ENCODE measurements at places on chromosomes 12 and 14.

DNA sequence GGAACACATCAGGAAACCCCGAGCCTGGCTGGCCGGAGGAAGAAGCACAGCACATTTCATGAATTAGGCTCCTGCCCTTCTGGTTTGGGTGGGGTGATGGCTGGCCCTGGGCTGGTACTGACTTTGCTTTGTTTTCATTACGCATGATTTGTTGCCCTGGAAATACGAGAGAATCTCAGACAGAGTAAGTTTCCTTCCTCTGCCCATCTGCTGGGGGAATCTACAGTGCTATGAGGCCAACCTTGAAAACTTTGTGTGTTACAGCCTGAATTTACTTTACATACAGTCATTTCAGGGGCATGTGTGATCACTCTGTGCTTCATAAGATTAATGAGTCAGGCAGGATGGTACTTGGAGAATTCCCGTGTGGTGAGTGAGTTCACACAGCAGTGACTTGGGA lies 20.5 kb upstream of the SLC5A8 start:
- DNase-seq, result peak; percentile 7

- no peak for DNase-seq
These were observed 9.1 kb upstream of the SERPINA1 start for GRCh38 chr14:94397289-94398181.

- no peak for DNase-seq
These were observed 88.8 kb downstream of the ANO6 start for GRCh38 chr12:45304514-45305178.

GRCh38 chr14:91302391-91302790 lies 57.9 kb upstream of the GPR68 start:
- no peak for DNase-seq

DNA sequence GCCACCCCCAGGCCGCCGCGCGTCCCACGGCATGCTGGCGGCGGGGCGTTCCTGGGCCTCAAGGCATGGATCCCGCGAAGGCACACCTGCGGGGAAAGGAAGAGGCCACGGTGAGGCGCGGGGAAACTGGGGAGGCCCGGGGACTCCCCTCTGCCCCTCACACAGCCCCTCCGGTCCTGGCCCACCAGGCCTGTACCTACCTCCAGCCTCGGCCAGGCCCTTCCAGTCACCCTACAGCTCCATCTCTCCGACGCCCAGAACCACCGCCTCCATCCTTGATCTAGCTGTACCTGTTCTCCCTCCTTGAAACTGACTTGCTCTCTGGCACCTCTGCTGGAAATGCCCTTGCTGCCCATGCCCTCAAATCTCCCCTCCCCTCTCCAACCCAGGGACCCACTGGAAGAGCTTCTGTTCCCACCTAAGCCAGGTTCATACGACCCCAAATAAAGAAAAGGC lies 1.7 kb downstream of the ANKRD9 start:
- no peak for DNase-seq

- no peak for DNase-seq
These were observed 30.3 kb downstream of the SCN8A start for GRCh38 chr12:51621156-51621922.

- no peak for DNase-seq
These were observed 464.8 kb upstream of the RGS6 start for GRCh38 chr14:71467361-71467811.

- no peak for DNase-seq
These were observed 4.4 kb downstream of the LGALS3 start for GRCh38 chr14:55133416-55133815.

DNA sequence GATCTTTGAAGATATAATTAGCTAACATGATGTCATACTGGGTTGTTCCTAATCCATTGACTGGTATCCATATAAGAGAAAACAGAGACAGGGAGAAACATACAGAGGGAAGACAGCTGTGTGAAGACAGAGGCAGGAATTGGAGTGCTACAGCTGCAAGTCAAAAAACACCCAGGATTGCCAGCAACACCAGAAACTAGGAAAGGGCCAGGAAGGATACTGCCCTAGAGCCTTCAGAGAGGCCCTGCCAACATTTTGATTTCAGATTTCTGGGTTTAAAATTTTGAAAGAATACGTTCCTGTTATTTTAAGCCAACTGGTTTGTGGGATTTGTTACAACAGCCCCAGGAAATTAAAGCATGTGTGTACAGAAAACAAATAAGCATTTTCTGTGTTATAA lies 473.7 kb upstream of the FLRT2 start:
- no peak for DNase-seq

- DNase-seq, result no peak
These were observed 39.0 kb upstream of the HDAC7 start for GRCh38 chr12:47858511-47859266.

GRCh38 chr14:20631023-20631879 lies 10.2 kb downstream of the OR6S1 start:
- DNase-seq, result no peak

- DNase-seq, result no peak
These were observed 148.0 kb downstream of the FUT8 start for GRCh38 chr14:65560340-65561027.

DNA sequence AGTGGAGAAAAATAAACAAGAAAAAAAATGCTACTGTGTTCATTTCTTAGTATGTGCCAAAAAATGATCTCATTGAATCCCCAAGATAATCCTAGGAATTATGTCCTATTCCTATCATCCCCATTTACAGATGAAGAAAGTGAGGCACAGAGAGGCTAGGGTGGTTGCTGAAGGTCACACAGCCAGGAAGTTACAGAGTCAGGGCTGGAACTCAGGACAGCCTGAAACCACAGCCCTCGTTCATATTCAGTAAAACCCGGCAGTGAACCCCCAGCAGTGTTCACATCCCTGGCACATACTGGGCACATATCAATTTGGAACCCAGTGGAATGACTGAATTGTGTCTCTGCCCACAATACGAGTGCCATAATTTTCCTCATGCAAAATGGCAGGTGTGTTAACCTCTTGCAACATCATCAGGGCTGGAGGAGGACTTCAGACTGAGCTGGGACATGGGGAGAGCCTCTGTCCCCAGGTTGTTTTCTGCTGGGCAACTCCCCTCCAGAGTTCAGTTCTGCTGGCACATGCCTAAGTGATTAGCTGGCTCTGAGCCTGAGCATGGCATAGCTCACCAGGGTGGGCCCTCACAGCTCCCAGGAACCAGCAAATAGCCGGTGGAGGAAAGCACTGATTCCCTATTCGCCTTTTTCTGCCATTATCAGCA lies 2.0 kb upstream of the PPP1CC start:
- no peak for DNase-seq

GRCh38 chr14:63933110-63933509 lies 80.3 kb downstream of the SYNE2 start:
- no peak for DNase-seq

- DNase-seq, result no peak
These were observed 10.4 kb upstream of the TMEM260 start for GRCh38 chr14:56569174-56569573.

GRCh38 chr12:24639641-24640040 lies 309.3 kb downstream of the BCAT1 start:
- no peak for DNase-seq

- DNase-seq, result no peak
These were observed 18.5 kb downstream of the COL2A1 start for GRCh38 chr12:47985596-47986290.

- DNase-seq, result peak; percentile 80
These were observed 36.6 kb downstream of the DCAF4 start for GRCh38 chr14:72962829-72963312.

- no peak for DNase-seq
These were observed 5.1 kb upstream of the MED13L start for GRCh38 chr12:116282371-116283286.

GRCh38 chr12:112916270-112916669 lies 9.5 kb downstream of the OAS1 start:
- DNase-seq, result no peak

DNA sequence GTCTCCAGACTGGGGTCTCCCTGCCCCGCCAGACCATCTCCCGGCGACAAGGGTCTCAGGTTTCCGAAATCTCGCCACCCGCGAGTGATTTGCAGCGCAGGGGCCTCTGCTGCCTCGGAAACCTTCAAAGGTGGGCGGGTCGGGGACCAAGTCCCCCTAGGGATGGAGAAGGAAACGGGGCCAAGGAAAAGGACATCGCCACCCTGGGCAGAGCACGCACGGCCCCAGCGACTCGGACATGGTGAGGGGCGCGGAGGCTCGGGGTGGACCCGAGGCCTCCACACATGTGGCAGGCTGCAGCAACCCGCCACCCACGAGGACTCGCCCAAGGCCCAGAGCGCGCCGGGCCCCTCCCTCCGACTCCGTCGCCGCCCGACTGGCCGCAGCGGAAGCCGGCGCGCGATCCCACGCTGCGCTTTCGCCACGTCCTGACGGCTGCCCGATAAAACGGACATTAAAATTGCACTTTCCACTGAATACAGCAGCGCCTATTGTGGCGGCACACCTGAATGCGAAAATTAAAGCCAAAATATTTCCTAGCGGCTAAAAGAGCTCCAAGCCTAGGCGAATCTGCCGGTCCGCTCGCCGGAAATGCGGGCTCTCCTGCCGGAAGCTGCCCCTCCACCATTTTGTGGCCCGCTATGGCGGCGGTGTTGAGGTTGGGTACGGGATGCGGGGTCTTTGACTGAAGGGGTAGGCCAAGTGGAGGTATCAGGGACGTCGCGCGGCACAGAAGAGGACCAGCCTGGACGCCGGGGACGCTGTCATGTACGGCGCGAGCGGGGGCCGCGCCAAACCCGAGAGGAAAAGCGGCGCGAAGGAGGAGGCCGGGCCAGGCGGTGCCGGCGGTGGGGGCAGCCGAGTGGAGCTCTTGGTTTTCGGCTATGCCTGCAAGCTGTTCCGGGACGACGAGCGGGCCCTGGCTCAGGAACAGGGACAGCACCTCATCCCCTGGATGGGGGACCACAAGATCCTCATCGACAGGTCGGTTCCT lies at the start of gene SFSWAP:
TSS of gene SFSWAP (plus strand) at position 627 of the 994 bp plus-strand sequence. CDS start at position 767, 140 bp downstream.
- peak; percentile 20 for DNase-seq

- peak; percentile 44 for DNase-seq
These were observed 165.7 kb downstream of the SRGAP1 start for GRCh38 chr12:64010069-64010686.

- no peak for DNase-seq
These were observed 234.7 kb downstream of the ANO2 start for GRCh38 chr12:5710260-5710878.

- no peak for DNase-seq
These were observed 86.8 kb upstream of the HIF1A start for GRCh38 chr14:61608245-61609165.

DNA sequence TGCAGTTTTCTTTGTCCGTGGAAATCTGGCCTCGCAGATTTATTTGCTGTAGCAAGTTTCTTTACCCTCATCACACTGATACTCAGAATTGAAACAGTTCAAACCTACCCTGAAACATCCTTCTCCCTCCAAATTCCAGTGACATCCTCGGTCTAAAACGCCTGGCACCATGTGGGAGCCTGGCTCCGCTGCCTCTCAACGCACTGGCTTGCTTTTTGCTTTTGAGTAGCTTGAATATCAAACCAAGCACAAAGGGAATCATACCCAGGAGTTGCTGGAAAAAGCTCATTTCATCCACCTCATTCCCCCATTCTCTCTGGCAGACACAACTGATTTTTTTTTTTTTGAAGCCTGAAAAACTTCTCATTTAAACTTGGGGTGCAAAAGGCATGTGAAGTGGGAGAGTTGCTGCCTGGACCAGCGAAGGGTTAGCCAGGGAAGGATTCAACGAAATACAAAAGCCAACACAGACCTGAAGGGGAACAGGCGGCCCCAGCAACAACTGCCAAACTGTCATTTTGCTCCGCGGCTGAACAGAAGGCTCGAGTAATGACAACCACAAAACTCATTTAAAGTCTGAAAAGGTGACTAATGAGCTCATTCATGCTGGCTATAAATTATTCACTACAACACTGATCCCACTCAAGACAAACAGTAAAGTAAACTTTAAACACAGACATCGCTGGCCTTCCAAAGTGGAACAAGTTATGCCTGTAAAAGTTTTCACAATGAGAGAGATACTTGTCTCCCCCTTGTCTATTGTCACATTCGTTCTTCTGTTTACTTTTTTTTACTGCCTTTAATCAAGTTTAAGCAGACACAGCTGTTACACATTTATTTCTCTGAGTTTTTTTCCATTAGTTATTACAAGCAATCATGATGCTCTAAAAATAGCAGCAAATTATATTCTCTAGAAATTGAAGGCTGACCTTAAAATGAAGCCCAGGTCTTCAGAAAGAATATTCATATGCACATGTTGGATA lies 12.5 kb upstream of the FOXN3 start:
- DNase-seq, result no peak

DNA sequence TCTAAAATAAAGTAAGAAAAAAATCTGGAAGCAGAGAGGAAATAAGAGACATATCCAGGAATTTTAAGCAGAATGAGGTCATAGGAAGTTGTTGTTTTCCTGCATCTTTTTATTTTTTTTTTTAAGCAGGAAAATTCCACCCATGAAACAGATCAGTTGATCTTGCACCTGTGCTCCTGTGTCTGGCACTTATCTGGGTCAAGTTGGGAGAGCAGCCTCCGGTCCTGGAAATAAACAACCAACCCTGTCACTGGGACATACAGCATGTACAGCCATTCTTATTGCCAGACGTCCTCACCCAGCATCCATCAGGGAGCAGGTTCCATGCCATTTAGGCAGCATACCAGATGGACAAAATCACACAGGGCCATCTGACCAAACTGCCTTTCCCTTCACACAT lies 266.0 kb upstream of the BTG1 start:
- DNase-seq, result no peak

- no peak for DNase-seq
These were observed 359.0 kb downstream of the CACNA1C start for GRCh38 chr12:2411616-2412304.

DNA sequence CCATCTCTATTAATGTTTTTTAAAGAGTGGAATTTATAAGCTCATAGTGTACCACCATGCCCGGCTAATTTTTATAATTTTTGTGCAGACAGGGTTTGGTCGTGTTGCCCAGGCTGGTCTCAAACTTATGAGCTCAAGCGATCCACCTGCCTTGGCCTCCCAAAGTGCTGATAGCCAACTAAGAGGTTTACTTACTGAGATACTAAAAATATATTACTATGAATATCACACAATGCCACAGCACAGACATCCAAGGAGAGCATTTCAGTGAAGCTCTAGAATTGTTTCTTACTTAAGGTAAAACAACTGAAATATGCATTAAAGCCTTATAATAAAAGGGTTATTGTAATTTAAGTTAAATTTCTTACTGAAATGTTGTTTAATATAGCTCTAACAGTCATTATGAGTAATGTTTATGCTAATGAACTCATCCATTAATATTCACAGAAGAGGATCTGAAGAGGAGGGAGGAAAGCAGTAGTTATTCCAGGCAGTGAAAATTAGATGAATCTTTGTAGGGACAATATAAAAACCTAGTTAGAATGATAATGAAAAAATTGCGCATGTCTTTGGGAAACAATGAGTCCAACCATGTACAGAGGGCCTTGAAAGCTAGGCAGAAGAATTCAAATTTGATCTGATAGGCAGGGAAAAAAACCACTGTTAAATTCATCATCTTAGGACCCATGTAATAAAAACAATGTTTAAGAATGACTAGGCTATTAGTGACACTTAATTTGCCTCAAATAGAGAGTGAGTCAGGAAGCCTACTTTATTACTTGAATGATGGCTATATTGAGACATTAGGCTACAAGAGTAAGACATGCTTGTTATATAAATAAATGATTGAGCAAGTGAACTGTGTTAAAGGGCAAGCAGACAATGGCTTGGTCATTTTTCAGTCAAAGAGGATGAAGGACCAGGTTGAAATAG lies 99.2 kb downstream of the SLC41A2 start:
- DNase-seq, result no peak
